ENCODE measurements at places on chromosomes 3 and 15.

- no peak for DNase-seq
Observed at GRCh38 chr3:178895178-178895789, 176.3 kb downstream of the ZMAT3 start.

- DNase-seq = no peak
Observed at GRCh38 chr15:31822463-31822862, 207.9 kb upstream of the CHRNA7 start.

GRCh38 chr15:27958911-27959578 lies 140.1 kb downstream of the OCA2 start:
- DNase-seq = no peak

DNA sequence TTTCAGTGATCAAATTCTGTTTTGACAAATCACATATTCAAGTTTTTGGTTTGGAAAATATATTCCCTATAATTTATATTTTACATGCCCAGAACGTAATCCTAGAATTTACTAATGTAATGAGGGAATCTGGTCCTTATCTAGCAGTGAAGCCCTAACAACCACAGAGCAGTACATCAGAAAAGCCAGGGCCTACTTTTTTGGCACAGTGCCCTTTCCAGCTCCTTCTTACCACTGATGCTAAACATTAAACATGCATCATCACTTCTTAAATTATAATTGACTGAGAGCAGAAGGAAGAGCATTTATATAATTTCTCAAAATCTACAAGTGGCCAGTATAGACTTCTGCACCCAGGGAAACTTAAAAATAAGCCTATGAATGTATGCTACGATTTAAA lies 66.7 kb downstream of the FBXL22 start:
- DNase-seq = no peak

- no peak for DNase-seq
Observed at GRCh38 chr15:98953968-98954367, 53.6 kb downstream of the PGPEP1L start.

DNA sequence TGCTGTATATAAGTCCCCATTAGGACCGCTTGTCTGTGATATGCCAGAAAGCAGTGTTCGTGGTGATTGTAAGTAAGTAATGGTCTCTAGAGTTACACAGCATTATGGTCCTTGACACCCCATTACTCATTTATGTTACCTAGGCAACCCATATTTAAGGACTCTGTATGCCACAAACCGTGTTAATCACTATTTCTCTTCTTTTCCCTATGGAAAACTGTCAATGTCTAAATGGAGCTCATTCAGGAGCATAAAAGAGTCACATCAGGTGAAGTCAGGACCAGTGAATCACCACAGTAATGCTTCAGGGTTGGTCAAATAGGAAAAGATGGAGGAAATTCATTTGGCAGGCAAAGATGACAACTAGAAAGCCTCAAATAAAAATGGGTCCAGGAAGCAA lies 146.6 kb upstream of the PEX5L start:
- peak; percentile 14 for DNase-seq

DNA sequence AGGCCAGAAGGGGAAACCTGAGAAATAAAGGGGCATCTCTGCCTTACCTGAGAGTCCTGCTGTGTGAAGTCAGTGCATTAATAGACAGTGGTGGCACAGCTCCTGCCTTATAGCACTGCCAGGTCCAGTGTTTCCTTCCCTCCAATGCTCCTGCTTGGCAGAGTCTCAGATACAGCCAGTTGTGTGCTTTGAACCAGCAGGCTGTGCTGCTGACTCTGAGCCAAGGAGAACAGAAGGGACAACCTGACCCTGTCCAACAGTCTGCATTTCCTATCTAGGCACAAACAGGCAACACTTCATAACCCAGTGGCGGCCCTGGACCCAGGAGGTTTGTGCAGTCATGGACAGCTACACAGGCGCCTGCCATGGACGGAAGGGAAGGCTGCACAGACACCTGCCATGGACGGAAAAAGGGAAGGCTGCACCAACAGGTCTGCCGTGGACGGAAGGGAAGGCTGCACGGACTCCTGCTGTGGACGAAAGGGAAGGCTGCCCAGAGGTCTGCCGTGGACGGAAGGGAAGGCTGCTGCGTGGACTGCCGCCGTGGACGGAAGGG lies 33.9 kb upstream of the PLXNA1 start:
- no peak for DNase-seq

DNA sequence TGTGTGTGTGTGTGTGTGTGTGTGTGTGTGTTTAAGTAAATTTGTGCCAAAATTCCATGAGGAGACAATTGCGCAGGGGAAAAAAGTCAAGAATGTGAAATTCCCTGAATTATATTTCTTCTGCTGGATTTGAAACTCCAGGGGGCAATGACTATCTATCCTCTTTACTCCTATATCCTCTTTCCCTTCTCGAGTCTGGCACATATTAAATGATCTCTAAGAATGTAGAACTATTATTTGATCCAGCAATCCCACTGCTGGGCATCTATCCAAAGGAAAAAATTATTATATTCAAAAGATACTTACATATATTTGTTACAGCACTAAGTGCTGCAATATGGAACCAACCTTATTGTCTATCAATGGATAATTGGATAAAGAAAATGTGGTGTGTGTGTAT lies 350.1 kb upstream of the ADAMTS9 start:
- DNase-seq = no peak

DNA sequence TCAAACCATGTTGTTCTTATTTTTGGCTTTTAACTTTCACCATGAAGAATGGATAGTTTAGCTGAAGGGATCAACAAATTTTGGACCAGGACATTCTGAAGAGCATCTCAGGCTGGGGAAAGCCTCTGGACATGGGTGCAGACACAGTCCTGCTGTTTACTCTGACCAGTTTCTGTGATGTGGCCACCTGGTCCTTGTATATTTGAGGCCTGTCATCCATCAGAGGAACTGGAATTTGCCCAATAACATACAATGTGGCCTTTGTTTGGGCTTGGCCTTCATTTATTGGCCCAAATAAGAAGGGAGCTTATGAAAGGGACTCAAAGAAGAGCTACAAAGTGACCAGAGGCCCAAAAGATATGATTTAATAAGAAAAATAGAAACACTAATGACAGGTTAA lies 127.9 kb downstream of the MYRIP start:
- no peak for DNase-seq

GRCh38 chr15:86336051-86336788 lies 256.5 kb downstream of the AGBL1 start:
- DNase-seq = no peak

DNA sequence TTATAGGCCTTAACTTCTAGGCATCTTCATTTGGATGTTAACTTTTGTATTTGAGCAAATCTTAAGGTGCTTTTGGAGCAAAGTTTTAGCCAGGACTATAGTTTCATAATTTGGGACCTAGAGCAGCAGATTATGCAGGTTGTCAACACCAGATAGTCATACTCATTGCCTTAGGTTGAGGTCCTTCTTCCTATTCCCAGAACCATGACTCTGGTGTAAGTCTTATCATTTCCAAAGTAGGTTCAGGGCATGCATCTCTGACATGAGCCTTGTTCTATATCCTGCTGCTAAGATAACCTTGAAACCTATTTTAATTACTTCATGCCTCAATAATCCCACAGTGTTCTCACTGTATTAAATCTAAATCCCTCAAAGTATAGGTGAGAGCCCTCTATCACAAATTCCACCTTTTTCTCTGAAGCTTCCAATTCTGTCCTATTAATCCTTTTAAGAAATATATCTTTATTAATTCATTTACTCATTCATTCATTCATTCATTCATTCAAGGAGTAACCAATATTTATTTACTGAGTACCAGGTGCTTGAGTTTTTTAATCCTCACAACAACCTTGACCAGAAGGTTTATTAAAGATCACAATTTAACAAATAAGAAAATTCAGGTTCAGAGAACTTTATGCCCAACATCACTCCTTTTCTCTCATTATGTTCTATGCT lies 2.7 kb upstream of the FNDC3B start:
- DNase-seq = no peak

DNA sequence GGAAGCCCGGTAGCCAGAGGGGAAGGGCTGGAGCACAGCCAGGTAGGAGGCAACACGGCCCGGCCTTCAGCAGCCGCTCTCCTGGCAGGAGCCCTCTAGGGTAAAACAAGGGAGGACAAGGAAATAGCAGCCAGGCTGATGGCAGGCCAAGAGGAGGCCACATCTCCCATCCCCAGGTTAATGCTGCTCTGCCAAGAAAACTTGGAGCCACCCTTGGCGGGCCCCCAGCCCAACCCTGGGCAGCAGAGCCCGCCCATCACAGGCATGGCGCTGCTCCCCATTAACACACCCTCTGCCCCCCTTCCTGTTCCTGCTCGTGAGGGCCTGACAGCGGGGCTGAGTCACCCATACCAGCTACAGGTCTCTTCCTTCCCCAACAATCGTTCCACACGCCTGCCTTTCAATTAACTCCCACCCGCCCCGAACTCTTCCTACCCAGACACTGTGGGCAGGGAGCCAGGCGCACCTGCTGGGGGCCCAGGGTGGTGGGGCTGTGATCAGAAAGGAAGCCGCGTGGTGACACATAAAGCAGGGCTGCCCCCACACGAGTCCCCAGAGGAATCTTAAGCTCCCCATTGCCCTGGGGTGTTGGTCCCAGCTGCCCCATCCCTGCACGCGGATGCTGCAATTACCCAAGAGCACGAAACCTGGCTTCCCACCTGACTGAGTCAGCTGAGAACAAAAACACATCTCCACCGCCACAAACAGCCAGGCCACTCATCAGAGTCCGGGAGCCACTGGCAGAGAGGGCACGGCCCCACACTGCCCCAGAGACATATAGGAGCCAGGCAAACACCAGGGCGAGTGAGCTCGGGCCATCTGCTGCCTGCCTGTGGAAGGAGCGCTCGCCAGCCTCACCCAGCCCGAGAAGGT lies at the start of gene C15orf62:
Gene C15orf62, plus strand, starts transcription at position 707 of the 873 bp plus-strand sequence. CDS start 516 bp downstream, outside the sequence.
- DNase-seq = peak; percentile 81

DNA sequence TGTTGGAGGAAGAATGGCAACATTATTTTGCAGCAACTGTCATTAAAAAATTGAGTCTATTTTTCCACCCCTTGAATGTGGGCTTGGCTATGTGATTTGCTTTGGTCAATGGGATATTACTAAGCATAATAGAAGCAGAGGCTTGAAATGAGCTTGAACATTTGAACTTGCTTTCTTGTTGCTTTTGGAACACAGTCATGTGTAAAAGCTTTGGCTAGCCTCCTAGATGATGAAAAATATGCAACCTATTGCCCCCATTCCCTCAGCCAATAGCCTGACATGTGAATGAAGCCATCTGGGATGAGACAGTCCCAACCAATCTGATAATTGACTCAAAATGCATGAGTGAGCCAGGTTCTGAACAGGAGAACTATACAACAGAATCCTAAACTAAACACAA lies 78.4 kb downstream of the PLSCR2 start:
- DNase-seq = no peak

DNA sequence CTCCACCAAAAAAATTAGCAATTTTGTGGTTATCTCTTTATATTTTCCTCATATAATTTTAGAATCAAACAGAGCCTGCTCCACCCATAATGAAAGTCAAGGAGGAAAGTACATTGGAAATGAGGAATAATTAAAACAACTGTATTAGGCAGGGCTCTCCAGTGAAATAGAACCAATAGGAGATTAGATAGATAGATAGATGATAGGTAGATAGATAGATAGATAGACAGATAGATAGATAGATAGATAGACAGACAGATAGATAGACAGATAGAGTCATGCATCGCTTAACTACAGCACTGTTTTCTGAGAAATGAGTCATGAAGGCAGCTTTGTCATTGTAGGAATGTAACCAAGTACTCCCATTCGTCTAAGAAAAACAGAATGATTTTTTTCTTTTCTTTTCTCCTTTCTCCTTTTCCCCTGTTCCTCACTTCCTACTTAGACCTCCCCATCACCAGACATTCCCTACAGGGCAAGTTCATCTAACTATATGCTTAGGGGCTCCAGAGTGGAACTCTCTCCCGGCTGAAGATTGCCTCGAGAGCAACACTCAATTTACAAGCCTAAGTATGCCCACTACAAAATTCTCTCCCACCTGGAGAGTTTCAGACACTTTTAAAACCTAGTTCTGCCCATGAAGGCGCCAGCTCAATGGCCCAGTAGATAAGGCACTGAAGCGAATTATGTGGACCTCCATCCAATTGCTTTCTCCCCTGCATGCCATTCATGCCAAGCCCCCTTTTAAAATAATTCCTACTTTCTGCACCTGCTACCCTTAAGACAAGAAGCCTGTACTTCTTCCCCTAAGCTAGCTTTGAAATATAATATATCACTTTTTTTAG lies 53.3 kb upstream of the LIPC start:
- no peak for DNase-seq

DNA sequence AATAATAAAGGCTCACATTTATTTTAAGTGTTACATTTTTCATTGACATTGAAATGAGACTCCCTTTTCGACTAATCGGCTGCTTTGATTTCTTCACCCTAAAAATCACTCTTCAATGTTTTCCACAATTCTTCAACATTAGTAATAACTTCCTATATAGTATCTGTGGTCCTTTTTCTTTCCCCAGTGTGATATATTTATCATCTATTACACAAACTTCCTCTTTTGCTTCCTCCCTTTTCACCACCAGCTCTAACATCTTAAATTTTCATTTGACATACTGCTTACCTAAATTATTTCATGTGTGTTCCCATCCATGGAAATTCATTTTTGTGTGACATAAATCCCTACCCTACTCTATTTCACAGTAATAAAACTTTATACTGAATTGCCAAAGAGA lies 244.4 kb downstream of the TIGIT start:
- no peak for DNase-seq

- no peak for DNase-seq
Observed at GRCh38 chr3:122502139-122502538, 12.6 kb downstream of the KPNA1 start.

GRCh38 chr3:4030624-4031023 lies 231.4 kb downstream of the LRRN1 start:
- DNase-seq = no peak

GRCh38 chr15:58447271-58448010 lies 15.7 kb downstream of the LIPC start:
- DNase-seq = no peak

DNA sequence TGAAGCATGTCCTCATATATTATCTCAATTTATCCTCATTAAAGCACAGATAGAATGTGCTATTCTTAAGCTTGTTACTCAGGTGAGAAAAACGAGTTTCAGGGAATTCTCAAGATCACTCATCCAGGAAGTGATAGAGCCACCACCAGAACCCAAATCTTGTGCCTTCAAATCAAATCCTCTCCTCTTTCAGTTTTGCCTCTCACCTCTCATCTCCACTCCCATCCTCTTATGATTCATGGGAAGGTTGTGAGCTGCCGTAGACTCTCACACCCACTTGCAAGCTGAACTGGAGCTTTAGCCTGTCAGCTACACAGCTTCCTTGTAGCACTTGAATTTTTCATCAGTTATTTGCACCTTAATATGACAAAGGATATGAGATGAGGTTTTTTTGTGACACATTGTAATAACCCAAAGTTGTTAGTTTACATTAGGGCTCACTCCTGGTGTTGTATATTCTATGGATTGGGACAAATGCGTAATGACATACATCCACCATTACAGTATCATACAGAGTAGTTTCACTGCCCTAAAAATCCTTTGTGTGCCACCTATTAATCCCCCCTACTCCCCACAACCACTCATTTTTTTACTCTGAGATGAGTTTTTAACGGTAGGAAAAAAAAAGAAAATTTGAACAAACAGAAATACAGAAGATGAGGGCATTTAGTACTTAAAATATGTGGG lies 25.7 kb downstream of the GPR15 start:
- no peak for DNase-seq

GRCh38 chr3:139934613-139935015 lies 371 bp upstream of the CLSTN2 start:
- DNase-seq = peak; percentile 89

All from NCI-H1436 (cell line).